ENCODE measurements at places on chromosomes 5 and 9.
A peak's percentile ranks its signal among the peaks of the same experiment; 100 is the strongest.

DNA sequence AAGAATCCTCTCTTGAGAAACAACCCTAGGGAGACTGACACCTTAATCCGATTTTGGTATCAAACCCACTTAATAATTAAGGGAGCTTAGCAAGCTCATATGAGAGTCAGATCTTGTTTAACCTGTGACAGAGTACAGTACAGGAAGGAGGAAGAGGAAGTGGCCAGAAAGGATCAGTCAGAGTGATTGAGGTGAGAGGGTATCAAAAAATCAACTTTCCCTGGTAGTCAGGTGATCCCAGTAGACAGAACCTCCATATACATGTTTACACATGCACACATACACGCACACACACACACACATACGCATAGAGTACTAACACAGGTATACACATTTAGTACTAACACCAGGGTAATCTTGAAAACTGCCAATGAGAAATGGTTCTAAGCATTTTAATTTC, 56.8 kb downstream of the GLIS3 start:
- no peak for DNase-seq

DNA sequence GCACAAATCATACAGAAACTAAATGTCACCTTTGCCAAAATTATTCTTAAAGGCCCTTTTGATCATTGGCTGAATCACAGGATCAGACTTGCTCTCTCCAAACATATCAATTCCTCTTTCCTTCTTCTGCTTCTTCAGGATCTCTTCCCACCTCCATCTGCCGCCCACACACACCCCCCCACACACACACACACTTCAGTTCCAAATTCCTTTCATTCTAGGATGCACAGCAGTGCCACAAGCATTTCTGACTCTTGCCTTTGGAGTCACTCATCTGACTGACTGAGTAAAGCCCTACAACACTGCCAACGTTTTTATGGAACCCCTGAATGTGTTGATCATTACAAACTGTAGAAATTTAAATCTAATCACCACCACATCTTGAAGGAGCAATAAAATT, 22.9 kb downstream of the DNAH5 start:
- DNase-seq, result no peak

GRCh38 chr5:122775550-122776542, 966 bp downstream of the SNX2 start:
- peak; percentile 0 for DNase-seq

DNA sequence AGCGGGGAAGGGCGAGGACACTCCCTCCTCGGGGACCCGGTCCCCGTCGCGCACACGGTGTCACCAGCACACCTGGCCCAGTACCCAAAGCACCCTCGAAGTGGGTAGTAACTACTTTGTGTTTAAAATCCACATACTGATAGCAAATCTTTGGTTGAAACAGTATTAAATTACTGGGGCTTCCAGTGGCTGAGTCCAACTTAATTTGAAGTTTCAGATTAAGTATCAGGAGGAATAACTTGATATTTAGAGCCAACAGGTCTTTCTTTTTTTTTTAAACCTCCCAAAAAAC, 615 bp downstream of the ATG10 start:
- DNase-seq, result no peak

DNA sequence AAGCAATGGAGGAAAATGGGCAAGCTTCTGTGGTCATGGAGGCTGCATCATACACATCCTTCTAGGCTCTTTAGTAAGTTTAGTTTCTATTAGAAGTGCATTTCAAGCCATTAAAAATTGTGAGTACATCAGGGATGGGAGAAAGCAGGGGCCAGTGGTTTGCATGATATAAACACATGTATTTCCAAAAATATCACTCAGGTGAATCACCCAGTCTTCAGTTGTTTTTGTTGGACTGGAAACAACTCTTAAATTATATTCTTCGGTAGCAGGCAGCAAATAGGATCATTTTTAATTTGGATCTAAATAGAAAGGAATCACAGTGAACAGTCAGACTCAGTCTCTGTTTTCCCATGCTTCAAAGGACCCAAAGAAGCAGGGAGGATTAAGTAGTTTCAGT, 657.9 kb downstream of the TLR4 start:
- no peak for DNase-seq

DNA sequence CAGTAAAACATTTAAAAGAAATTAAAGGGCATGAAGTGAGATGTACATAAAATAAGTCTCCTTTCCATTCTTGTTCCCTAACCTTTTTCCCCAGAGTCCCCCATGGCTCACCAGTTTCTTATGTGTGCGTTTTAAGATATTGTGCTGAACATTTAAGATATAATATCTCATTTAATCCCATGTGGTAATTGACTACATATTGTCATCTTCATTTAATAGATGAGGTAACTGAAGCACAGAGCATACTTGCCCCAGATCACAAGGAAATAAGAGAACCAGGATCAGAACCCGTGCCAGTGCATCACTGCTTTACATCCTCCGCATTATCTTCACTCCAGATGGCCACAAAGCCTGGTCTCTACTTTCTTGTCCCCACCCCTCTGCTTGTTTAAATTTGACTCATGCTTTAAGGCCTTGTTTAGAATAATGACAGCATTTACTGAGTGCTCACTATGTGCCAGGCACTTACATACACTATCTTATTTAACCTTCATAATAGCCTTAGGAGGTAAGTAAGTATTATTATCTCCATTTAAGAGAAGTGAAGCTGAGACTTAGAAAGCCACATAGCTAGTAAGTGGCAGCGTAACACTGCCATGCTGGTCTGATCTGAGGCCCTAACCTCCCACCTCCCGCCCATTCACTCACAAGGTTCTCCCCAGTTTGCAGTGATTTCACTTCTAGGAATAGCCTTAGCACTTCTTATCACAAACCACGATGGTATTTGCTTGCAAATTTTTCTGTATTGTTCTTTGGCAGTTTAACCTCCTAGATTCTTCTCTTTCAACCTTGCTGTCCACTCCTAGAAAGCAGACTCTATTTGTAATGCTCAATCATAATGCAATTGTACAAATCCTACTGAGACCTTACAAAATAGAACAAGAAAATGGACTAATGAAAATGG, 78.4 kb upstream of the IL6ST start:
- DNase-seq, result no peak

- no peak for DNase-seq
Observed at GRCh38 chr9:87889065-87889881, 6.6 kb downstream of the SPATA31E1 start.

DNA sequence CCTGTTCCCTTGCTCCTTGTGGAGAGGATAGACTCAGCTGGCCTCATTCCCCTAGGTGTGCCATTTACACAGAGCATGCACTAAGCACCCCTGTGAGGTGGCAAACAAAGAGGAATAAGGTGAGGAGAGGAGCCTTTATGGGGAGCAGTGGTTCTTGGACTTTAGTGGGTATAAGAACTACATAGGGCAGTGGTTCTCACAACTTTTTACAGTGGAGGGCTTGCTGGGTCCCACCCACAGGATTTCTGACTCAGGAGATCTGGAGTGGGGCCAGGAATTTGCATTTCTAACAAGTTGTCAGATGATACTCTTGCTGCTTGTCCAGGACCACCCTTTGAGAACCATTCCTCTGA, 42.0 kb downstream of the CSF1R start:
- no peak for DNase-seq

DNA sequence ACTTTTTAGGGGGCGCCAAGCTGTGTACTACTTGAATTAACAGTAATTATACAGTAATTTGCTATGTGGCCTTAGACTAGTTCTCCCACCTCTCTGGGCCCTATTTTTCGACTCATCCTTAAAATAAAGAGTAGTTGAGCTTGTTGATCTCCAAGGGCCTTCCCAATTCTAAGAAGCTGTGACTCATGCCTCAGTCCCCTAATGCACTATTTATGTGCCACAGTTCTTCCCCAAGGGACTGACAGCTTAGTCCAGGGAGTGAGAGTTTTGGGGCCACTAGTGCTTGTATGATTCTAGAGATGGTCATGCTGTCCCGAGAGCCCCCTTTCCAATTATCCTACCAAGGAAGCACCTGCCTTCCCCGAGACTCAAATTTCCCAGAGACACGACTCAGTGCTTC, 149.7 kb downstream of the PAPPA start:
- no peak for DNase-seq

GRCh38 chr9:437574-438001, 222.9 kb downstream of the DOCK8 start:
- no peak for DNase-seq

DNA sequence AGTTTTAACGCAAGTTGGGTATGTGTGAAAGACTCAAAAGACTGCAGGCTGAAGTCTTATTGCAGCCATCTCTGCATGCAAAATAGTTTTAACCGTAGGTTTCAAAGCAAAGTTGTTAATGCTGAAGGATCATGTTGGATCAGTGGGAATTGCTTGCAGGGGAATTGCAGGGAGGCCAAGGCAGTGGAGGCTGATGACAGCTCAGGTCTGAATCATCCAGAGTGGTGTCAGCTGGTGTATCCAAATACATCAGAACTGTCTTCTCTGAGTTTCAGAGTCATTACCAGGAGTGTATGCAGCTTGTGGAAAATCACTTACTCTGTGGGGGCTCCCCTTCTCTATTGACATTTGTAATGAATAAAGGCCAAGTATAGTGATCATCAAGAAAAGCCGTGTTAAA, 435.7 kb downstream of the SH3GL2 start:
- DNase-seq, result no peak

DNA sequence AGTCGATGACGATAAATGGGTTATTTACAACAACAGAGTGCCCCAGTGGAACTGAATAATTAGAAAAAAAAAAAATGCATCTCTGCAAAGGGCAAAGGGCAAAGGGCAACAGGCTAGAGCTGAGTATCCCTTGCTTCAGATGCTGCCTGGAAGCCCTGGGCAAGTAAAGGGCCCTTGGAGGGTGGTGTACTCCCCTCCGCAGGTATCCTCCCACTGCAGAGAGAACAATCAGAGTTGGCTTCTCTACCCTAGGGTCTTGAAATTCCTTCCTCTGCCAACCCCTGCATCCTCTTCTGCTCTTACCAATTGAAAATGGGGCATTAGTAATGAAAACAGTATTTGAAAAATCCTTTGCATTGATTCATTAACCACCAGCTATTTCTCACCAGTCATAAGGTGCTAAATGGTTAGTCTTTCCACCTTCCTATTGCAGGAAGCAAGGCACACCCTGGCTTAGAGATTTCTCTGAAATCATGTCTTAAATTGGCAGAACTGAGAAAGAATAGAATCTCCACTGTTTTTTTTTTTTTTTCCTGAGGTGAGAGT, 122.6 kb downstream of the SEMA6A start:
- DNase-seq, result no peak

GRCh38 chr9:30574355-30575151, 1809.9 kb upstream of the ACO1 start:
- no peak for DNase-seq

DNA sequence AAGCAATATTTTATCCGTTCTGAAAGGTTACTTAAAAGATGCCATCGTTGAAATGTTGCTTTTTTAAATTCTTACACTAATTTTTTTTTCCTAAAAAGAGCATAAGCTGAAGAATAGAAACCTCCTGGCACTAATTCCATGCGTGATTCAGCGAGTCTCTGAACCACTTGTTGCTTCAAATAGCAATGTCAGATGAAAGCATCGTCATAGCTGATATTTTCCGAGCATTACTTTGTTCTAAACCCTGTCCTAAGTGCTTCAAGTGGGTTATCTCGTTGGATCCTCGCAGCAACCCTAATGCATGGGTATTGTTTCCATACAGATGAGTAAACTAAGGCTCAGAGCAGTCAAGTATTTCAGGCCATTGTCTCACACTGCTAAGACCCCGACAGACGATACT, 79.7 kb downstream of the CDH6 start:
- no peak for DNase-seq

GRCh38 chr5:109030360-109031143, 282.9 kb downstream of the FER start:
- no peak for DNase-seq

GRCh38 chr5:151487544-151487943, 40.1 kb downstream of the SLC36A1 start:
- no peak for DNase-seq

DNA sequence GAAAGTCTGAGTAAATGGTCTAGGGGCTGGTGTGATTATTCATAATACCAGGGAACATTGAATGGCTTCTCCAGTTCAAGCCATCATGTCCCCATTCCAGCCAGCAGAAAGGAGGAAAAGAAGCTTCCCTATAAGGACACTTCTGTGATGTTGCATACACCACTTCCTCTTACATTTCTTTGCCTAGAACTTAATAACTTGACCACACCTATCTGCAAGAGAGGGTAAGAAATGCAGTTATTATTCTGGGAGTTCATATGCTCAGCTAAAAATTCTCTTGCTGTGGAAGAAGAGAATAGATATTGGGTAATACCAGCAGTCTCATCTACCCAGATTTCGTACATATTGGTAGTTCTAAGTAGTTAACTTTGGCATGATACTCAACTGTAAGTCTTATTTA, 166.1 kb downstream of the SLC28A3 start:
- DNase-seq, result no peak

All from DMS153 (cell line).